Stimulated activated CD4-positive, alpha-beta T cell treated with anti-CD3 and anti-CD28 coated beads, Interleukin-1b, Interleukin-23, amount 100 ng/mL, for 1 hour (primary cell): ENCODE measurements at places on chromosomes 7 and 10.

DNA sequence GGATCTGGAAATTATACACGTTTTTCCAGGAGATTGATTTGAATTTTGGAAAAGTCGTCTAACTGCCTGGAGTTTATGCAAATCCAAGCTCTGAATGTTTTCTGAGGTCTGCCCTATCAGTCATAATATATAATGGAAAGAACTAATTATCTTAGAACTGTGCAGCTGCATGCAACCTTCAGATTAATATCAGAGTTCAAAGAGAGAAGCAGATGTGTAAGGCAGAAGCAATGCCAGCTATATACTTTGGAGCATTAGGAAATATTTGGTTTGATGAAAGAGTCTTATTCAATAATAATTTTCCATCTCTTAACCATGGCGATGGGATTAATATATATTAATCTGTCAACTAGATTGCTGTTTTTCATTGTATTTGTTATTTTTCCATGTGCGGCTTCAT lies 500.9 kb downstream of the NEBL start:
- no peak for DNase-seq

DNA sequence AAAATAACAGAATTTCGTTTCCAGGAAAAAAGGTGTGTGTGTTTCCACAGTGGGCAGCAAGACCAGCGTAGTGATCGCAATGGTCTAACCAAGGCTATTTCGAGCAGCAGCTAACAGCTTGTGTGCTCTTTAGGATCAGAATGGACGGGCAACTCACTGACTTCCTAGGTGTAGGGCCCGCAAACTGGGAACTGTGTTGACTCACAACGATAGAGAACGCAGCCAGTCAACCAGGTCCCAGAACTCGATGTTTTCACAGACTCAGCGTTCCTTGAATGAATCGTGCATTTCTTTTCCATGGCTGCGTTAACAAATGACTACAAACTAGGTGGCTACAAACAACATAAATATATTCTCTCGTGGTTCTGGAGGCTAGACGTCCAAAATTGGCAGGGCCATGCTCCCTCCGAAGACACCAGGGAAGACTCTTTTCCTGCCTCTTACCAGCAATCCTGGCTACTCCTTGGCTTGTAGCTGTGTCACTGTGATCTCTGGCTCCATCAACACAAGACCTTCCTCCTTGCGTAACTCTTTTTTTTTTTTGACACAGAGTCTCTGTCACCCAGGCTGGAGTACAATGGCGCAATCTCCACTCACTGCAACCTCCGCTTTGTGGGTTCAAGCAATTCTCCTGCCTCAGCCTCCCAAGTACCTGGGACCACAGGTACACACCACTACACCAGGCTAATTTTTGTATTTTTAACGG lies 39.1 kb downstream of the PODXL start:
- DNase-seq: no peak

- DNase-seq: no peak
These were observed 3.4 kb downstream of the TWIST1 start for GRCh38 chr7:19113855-19114550.

DNA sequence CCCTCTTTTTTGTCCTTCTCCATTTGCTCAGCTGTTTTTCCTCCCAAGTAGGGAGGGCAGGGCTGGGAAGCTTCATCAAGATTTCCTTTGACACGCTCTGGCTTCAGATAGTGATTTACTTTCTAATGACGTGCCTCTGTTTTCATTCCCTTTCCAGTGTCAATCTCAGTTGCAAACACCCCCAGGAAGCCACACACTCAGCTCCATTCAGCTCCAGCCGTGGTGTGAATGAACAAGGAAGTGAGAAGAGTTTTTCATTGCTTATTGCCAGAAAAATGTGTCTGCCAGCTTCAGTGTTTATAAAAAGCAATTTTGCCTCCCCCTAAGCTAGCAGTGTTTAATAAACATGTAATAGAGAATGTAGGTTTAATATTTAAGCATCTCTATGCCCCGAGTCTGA lies 108.7 kb upstream of the DPP6 start:
- no peak for DNase-seq
